ENCODE measurements at places on chromosomes 13 and 19. TPM values are rescaled to one million over a fixed set of nuclear protein-coding genes. Genes with fewer than 3 reads are reported as not detected.

ZSCAN22 gene
- total RNA-seq: 3.0 TPM

FPR1 gene
- 6.7 TPM for total RNA-seq

ZIC5 gene
- 1.6 TPM for total RNA-seq

CHST8 gene
- 14.0 TPM for total RNA-seq

SIN3B gene
- total RNA-seq: 32.9 TPM

ZNF415 gene
- total RNA-seq: 24.3 TPM

ZNF470 gene
- total RNA-seq: 13.7 TPM

TJP3 gene
- total RNA-seq: not detected

NCAN gene
- total RNA-seq: 161 TPM

CALR3 gene
- not detected for total RNA-seq

GRIN3B gene
- not detected for total RNA-seq

WTIP gene
- 10.9 TPM for total RNA-seq

CEACAM4 gene
- not detected for total RNA-seq

ZNF614 gene
- total RNA-seq: 33.7 TPM

LILRA6 gene
- total RNA-seq: not detected

CYP4F12 gene
- total RNA-seq: not detected

CASP14 gene
- not detected for total RNA-seq

TPP2 gene
- total RNA-seq: 68.9 TPM

SIGLEC8 gene
- total RNA-seq: 2.0 TPM

CLIP3 gene
- total RNA-seq: 27.1 TPM

UGGT2 gene
- 81.6 TPM for total RNA-seq

SOX1 gene
- total RNA-seq: 8.3 TPM

LENG9 gene
- 5.9 TPM for total RNA-seq

ACP7 gene
- not detected for total RNA-seq

Data from occipital lobe (tissue), 3 donors.